HT1080 (cell line): ENCODE measurements at places on chromosomes 13 and 19. TPM values are rescaled to one million over a fixed set of nuclear protein-coding genes. Genes with fewer than 3 reads are reported as not detected.

Gene ZNF136
- 2.6 and 3.7 TPM in 2 replicates for total RNA-seq

DNA sequence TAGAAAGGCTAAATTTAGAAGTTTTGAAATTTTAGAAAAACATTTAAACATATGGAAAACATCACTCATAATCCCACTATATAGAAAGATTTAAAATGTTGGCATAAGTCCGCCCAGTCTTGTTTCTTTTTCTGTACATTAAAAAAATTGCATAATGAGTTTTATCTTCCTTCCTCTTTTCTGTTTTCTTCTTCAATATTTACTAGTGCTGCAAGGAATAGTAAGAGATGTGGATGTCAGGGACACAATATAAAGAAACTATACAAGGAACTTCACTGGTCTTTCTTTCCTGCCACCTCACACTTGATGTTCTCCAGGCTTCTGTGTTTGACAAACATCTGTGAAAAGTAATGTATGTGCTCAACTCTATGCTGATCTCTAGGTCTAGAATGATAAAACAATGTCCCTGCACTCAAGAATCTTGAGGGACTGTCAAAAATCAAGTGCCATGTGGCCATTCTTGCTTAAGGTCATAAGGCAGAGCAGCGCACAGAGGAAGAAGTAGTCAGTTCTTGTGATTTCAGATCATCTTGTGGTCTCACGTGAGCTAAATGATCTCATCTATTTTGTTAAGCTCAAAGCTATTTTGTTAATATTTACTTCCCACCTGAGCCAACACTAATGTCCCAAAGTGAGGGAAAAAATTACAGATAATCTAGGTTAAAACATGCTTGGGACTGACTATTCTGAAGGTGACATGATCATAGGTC lies 186.9 kb upstream of the OBI1 start:
- DNase-seq: no peak

- peak; percentile 57 for DNase-seq
Observed at GRCh38 chr19:58181902-58182576, 822 bp upstream of the ZNF274 start.

Gene CD79A
- total RNA-seq: not detected in 2 replicates

GRCh38 chr19:42468273-42468796 lies 25.6 kb upstream of the CXCL17 start:
- DNase-seq: peak; percentile 75

- no peak for DNase-seq
Observed at GRCh38 chr19:47056411-47056810, 8.0 kb upstream of the TMEM160 start.

- DNase-seq: no peak
Observed at GRCh38 chr13:33270895-33271538, 14.5 kb downstream of the STARD13 start.
